ENCODE measurements at places on chromosomes 1 and 21.

- DNase-seq: no peak
These were observed 81.9 kb downstream of the CNIH3 start for GRCh38 chr1:224698015-224698451.

- no peak for DNase-seq
These were observed 264.5 kb upstream of the CAMK1G start for GRCh38 chr1:209319057-209319432.

GRCh38 chr1:64263335-64263734 is 59.9 kb downstream of the UBE2U start:
- DNase-seq: peak; percentile 94

DNA sequence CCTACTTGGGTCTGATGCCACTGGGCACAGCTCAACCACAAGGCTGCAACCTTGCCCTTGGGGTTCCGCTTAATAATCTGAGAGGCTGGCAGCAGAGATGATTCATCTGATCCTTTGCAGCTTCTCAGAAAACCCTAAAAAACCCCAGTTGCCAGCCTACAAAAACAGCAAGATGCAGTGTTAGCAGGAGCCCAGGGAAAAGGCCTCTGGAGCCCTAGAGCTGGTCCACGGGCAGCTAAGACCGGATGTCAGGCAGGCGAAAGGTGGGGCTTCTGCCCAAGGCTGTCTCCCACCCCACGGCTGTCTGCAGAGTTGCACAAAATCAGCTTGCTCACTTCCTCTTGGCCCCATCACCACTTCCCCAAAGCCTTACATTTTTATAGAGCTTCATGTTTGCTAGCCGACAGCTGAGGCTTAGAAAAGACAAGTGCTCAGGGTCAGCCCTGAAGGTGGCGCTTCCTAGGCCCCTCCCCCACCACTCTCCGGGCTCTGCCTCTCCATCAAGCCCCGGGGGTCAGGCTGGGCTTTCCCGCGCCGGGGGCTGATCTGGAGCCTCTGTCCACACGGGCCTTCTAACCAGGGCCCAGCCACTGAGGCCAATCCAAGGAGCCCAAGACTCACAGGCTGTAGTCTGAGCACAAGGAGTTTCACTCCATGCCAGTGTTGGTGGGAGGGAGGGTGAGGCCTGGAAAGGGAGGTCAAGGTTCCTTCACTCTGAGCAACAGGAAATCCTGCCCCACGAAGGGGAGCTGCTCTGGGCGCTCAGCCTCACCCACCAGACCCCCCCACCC is 4.2 kb upstream of the ADORA3 start:
- peak; percentile 59 for DNase-seq

DNA sequence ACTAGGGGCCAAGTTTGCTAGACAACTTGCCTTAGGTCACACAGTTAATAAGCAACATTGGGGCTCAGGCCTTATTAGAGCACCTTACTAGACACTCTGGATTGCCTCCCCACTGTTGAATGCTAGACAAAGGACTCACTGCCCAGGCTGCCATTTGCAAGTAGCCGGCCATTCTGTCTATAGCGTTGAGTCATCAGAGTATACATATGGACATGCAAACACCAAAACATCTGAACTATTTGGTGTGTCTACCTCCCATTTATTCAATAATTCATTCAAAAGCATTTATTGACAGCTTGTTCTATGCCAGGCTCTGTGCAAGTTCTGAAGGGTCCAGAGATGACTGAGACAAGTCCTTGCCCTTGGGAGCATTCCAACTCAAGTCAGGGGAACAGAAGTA is 181.4 kb upstream of the DPT start:
- DNase-seq: no peak

GRCh38 chr1:27593678-27594563 is 10.0 kb downstream of the AHDC1 start:
- no peak for DNase-seq

DNA sequence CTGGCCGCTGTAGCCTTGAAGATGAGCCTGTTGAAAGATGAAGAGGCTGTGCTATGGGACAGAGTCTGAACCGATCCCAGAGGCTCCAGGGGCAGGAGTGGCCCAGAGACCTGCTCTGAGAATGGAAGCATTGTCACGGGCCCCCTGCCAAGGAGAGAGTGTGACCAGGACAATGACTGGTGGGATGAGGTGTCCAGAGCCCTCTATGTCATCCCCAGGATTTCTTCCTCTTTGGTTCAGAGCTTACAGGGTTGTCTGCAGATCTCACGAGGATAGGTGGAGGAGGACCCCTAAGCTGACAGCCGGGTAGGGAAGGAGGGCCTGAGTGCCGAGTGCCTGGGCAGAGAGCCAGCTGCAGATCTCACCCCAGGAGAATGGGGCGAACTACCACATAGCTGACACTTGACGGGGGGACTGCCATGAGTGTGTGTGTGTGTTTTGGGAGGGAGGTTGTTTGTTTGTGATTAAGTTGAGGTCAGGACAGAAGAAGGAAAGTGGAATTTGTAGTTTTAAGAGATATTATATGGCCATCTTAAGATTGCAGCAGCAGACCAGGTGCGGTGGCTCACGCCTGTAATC is 25.4 kb downstream of the PIK3CD start:
- no peak for DNase-seq

DNA sequence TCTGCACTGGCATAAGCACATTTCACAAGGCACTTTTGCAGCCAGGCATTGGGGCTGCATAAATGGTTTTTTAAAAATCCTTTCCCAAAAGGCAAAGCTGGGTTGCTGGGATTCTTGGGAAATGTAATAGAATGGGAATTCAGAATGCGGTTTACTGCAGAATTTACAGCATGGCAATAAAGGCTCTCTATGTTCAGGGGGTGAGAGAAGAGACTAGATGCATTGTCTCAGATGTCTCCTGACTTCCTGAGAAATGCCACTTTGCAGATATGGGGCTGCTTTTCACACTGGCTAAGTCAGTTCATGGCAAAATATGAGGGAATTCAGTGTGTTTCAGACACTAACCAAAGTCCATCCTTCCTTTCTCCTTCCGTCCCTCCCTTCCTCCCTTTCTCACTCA is 13.5 kb downstream of the FCGR2B start:
- no peak for DNase-seq

GRCh38 chr21:29638761-29639327 is 301.0 kb downstream of the GRIK1 start:
- no peak for DNase-seq

DNA sequence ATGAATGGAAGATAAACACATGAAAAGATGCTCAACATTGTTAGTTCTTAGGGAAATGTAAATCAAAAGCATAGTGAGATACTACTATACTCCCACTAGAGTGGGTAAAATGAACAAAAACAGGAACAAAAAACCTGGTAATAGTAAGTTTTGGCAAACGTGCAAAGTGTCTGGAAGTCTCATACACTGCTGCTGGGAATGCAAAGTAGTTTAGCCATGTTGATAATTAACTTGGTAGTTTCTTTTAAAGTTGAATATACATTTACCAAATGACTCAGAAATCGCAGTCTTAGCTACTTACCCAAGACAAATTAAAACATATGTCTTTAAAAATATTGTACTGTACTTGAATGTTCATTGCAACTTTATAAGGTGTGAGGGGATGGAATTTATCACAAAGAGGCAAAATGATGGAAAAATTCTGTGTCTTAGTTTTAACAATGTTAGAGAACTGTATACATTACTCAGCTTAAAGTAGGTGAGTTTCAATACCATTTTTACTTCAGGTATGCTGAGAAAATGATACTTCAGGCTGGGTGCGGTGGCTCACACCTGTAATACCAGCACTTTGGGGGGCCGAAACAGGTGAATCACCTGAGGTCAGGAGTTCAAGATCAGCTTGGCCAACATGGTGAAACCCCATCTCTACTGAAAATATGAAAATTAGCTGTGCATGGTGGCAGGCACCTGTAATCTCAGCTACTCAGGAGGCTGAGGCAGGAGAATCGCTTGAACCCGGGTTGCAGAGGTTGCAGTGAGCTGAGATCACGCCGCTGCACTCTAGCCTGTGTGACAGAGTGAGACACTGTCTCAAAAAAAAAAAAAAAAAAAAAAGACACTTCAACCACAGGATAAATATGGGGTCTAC is 102.3 kb downstream of the PDE4B start:
- DNase-seq: no peak

GRCh38 chr21:18373606-18374005 is 30.0 kb downstream of the TMPRSS15 start:
- DNase-seq: no peak

DNA sequence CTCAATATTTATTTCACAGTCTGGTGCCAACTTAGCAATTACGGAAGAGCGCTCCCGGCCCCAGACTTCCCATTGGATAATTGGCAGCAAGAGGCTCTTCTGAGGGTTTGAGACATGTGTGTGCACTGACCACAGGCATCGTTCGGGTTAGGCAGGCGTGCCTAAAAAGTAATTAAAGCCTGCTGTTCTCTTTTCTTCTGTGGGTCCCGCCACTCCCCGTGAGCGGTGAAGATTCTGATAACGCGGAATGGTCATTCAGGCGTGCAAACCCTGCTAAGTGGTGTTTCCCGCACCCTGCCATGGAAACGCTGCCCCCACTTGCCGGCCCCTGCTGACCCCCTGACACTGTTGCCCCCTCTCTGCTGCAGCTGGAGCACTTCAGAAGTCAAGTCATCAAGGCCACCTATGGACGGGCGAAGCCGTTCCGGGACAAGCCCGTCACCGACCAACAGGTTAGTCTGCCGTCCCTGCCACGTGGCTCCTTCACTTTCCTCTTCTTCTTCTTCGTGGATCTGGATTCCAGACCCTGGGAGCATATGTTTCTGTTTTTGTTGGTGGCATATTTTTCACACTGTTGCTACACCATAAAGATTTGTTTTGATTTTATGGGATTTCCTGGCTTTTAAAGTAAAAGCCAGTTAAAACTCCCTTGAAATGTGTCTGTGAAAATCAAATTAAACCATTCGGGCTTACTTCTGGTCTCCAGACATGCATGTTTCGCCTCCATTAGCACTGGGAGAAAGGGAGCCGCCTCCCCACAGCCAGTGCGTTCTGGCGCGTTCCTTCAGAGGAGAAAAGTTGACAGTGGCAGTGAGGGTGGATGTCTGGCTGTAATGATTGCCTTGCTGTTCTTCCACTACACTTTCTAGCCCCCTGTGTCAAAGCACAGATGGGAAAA is 79.9 kb downstream of the FHAD1 start:
- no peak for DNase-seq
